ENCODE measurements at places on chromosomes 16 and 17.

DNA sequence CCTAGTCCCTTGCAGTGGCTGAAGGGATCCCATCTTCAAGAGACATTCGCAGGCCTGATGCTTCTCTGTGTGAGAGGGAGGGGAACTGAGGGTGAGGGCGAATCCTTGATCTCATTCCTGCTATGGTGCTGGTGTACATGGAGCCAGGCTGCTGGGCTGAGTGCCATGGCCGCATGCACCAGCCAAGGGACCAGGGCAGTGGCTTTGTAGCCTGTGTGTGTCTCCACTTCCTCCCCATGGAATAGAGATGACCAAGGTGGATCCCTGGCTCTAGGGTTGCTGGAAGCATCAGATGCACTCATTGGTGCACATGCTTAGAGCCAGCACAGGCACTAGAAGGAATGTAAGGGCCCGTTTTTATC lies 195.0 kb downstream of the FOXL1 start:
- DNase-seq = no peak

DNA sequence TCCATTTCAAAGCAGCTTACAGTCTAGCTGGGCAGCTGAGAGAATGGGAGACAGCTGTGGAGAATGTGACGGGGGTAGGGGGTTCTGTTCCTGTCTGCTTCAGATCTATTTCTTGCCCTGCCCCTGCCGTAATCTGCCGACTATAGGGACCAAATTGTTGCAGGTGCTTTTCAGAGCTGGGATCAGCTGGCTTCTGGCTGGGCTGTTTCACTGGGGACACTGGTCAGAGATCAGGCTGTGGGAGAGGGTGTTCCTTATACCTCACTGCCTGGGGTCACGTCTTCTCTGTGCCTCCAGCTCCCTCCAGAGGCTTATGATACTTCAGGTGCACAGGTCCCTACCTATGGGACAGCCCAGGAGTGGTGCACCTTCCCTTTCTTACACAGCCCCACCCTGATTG lies 514.9 kb upstream of the GOT2 start:
- DNase-seq = no peak

DNA sequence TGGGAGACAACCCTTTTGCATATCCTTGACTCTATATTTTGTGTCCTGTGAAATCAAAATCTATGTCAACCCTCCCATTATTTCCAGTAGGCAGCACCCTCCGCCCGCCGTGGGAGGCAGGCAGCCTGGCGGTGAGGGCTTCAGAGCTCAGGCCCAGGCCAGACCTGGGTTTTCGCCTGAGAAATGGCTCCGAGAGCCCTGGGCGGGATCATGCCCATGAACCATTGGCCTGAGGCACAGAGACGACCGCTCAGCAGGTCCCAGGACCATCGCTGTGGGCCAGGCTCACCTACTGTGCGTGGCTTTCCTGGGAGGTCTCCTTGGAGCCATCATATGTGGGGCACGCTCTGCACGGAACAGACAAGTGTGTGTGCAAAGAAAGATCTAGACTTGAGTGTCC lies 6.3 kb upstream of the SLC38A8 start:
- no peak for DNase-seq

DNA sequence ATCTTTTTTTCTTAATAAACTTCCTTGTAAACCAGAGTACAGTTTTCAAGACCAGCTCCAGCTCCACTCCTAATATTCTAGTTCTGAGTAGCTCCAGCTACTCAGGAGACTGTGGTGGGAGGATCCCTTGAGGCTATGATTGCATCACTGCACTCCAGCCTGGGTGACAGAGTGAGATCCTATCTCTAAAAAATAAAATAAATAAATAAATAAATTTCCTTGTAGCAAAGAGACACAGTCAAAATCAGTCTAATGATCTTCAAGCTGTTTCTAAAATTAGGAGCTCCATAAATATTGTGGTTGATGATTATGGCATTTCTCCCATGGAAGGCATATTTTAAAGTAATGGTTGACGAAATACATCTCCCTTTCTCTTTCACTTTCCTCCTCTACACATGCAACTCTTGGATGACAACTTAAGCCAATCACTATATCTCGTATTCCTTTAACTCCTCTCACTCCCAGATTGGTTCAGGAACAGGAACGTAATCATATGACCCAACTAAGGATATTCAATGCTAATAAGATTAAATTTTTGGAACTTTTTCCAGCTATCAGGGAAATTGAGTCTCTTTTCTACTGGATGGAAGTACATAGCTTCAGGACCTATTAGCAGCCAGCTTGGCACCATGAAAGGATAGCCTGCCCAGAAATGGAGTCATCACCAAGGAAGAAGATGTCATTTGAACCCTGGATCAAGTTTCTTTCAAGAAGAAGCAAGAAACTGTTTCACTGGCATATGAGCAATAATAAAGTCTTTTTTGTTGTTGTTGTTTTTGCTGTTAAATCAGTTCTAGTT lies 42.1 kb upstream of the TAOK1 start:
- DNase-seq = no peak

DNA sequence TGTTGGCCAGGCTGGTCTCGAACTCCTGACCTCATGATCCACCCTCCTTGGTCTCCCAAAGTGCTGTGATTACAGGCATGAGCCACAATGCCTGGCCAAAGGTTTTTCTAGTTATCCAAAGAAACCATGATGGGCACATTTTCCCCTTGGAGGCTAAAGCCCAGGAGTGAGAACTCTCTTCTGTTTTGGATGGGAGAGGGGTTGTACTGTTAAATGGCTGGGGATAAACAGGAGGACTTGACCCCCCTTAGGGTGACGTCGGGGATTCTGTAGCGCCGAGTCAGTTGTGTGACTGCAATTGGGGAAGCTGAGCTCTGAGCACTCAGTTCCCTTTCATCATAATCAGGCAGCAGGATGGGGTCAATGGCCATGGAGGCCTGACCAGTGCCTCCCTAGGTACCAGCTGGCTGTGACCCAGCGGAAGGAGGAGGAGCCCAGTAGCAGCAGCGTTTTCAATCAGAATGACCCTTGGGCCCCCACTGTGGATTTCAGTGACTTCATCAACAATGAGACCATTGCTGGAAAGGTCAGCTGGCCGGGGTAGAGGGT lies 4.1 kb downstream of the AOC3 start:
- no peak for DNase-seq

DNA sequence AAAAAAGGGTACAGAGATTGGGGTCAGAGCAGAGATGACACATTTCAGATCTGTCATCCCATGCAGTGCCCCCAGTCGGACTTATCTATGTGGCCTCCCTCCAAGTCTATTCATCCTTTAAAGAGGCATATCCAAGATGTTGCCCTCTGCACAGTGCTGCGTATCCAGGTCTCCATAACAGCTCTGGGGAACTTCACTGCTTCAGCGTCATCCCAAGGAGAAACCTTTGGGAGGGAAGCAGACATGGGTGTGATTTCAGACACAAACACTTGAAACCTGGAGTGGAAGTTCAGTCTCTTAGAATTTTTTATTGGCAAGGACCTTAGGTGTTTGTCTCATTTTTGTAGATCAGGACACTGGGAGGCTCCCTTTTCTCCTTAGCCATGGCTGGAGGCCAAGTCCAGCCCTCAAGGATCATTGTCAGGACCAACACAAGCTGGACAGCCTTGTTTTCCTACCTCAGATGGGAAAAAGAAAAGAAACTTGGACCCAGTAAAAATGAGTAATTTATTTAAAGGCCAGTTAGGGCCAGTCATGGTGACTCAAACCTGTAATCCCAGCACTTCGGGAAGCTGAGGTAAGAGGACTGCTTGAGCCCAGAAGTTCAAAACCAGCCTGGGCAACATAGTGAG lies 23.9 kb upstream of the NLK start:
- DNase-seq = no peak

- no peak for DNase-seq
Measured at GRCh38 chr17:74413491-74413890, 18.4 kb upstream of the GPRC5C start.

DNA sequence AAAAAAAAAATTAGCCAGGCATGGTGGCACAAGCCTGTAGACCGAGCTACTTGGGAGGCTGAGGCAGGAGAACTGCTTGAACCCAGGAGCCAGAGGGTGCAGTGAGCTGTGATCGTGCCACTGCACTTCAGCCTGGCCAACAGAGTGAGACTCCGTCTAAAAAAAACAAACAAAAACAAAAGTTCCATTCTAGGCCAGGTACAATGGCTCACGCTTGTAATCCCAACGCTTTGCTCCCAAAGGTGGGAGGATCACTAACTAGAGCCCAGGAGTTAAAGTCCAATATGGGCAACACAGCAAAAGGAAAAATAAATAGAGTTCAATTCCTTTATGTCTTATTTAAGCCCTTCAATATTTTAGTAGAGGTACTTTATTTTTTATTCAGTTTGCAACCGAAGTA lies 47.5 kb downstream of the CNOT1 start:
- no peak for DNase-seq

DNA sequence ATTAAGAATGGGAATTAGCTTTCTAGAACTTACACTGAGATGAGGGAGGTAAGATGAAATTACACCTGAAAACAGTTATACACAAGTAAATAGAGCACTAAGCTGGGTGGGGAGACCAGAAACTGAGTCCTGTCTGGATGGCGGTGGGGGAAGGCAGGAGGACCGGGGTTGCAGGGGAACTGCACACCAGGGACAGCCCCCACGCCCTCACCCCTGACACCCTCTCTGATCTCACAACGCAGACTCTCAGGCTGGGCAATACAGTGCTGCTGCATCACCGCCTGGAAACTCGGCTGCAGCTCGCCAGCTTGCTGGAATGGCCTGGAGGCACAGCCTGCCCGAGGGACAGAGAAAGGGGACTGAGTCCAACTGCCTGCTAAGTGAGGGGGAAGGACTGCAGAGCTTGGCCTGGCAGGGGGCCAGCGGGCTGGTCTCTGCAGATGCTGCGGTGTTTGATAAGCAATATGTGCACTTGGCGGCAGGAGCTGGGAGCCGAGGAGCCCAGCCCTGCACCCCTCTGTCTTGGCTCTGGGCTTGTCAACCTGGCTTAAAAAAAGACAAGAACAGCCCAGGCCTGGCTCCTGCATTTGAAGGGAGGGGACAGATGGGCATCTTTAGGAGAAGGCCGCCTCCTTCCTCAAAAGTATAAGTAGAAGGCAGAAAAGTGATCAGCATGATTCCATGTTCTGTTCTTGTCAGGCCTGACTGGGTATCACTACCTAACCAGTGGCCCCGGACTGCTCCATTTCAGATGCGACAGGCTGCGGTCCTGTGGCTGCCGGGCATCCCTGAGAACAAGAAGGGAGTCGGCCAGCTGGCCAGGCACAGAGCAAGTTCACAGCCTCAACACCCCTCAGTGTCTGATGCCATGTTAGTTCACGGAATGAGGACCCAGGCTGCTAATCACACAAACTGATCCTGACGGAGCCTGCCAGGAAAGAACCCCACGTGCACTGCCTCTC lies 30.2 kb downstream of the SPHK1 start:
- no peak for DNase-seq

DNA sequence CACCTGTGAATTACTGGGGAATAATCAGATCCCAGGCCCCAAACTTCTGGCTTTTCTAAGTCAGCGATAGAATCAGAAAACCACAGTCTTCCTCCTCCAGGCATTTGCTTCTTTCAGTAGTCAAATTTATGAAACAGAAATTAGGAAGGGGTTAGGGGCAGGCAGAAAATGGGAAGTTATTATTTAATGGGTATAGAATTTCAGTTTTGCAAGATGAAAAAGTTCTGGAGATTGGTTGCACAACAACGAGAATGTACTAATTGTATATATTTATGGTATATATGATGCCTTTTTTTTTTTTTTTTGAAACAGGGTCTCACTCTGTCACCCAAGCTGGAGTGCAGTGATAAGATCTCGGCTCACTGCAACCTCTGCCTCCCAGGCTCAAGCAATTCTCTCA lies 23.5 kb downstream of the ORC6 start:
- no peak for DNase-seq

DNA sequence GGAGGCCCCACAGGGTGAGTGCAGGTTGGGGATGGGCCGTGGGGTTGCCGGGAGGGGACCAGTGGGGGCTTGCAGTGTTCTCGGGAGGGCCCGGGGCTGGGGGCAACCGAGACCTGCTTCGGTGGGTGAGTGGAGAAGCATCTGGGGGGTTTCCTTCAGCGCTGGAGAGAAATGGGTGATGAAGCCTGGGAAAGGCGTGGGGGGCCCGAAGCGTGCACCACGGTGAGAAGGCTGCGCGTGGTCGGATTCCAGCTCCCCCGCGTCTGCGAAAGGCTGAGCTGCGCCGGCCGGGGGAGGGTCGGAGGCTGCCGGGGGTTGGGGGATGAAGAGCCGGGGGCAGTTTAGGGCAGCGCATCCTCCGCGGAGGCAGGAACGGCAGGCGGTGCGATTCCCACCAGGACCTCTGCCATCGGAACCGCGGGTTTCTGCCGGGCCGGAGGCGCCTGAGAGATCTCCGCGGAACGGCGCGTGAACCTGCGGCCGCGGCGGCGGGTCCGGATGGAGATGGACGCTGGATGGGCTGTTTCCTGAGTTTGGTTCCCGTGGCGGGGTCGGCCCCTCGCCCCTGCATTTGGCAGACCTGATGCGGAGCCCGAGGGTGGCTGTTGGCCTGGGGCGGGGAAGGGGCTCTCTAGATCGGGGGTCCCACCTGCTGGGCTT lies 6.9 kb upstream of the SSTR5 start:
- no peak for DNase-seq

- no peak for DNase-seq
Measured at GRCh38 chr16:2086812-2087747, 39.3 kb downstream of the TSC2 start.

DNA sequence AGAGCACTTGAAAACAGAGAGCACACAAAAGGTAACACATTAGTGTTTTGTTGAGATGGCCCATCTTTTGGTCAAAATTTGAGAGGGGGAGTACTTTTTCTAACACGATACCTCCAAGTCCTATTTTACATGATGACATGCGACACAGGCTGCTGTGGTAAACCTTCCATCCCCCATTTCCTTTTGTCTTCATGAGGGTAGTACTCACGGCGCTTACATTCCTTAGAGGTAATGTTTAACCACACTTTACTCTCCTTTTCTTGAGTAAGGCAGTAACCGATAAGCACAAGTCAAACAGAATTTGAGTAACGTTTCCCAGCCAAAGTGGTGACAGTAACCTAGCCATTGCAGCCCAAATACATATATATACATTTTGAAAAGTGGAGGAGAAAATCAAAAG lies 35.8 kb upstream of the PITPNM3 start:
- DNase-seq = no peak

- DNase-seq = no peak
Measured at GRCh38 chr16:47198180-47198575, 54.4 kb upstream of the NETO2 start.
